ENCODE measurements at places on chromosomes 13 and 19.

DNA sequence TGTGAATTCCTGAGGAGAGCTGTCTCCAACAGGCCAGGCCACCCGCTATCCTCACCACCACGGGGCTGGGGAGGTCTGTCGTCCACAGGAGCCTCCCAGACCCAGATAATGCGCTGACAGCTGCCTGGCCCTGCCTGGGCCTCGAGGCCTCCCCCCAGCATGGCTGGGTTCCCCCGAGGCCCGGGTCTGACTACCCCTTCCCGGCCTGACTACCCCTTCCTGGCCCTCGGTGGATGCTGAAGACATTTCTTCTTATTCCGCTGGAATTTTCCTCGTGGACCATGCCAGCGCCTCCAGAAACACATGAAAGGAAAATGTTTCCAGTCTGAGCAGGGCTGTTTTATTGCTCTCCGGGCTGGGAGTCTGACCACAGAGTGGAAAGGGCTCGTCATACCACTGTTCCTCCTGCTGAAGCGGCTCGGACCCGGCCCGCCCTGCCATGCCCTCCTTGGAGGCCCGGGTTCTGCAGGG is 16.8 kb upstream of the COMP start:
- no peak for DNase-seq

DNA sequence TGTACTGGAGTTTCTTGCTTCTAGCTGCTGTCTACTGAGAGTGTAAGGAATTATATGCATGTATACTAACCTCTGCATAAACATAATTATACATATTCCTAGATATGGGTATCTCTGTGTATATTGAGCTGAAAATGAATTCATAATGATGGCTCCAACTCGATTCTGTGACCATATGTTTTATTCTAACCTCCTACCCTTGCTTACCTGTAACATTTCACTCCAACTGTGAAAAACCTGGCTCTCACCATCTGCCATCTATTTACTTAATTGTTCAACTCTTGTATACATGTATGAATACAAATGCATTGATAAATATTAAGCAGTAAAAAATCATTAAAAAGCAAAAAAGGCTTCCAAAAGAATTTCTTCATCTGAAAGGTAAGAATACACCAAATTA is 1729.5 kb upstream of the SPRY2 start:
- no peak for DNase-seq

GRCh38 chr19:44430956-44431355 is 17.3 kb downstream of the ZNF229 start:
- DNase-seq: no peak

DNA sequence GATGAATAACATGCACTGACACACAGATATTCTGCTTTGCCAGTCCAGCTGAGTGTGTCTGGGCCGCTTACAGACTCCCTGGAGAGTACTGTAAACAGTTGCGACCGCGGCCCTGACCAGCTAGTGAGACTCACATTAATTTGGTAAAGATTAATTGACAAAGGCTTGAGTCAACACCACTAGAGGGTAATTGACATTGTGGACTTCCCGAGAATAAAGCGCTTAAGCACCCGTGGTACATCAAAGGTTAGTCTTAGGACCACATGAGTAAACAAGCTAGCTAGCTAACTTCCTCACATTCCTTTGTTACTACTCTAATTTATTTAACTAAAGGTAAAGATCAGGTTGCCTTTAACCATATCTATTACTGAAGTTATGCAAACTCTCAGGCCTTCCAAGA is 624.4 kb upstream of the ARGLU1 start:
- no peak for DNase-seq

DNA sequence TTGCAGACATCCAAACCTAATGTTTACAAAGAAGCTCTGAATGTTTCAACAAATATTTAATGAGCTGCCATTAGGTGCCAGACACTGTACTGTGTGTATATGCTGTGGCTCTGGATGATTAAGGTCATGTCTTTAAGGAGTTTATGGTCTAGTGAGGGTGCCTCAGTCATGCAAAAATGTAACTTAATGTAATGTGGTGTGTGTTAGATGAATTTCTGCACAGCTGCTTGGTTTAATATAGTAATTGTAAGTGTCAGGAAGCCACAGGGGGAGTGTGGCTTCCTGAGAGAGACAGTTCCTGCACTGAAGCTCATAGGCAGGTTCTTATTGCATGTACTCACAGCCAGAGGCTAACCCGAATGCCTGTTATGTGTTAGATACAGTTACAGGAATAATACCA is 43.3 kb downstream of the SPATA13 start:
- DNase-seq: no peak

DNA sequence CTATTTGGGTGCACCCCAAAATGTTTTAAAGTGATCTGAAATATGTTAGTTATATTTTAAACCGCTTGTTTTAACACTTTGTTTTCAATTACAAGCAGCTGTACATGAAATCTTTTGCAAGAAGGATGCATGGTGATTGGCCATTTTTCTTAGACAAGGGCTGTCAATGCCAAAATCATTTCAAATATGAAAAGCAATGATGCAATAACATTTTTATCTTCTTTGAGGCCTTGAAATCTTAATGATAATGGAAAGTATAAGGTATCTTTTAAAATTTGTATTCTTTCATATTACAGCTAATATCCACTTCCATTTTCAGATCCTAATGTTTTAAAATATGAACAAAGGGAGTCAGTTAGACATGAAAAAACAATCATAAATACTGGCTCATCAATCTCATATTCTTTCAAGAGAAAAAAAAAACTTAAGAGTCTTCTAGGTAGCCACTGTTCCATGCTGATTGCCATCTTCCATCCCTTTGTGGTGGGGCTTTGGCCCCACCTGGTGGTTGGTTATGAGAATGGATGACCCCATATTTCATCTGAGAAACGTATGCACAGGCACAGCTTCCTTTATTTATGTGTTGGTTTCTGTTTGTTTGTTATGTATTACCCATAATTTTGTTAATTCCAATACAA is 330.3 kb upstream of the MIR17HG start:
- peak; percentile 54 for DNase-seq

DNA sequence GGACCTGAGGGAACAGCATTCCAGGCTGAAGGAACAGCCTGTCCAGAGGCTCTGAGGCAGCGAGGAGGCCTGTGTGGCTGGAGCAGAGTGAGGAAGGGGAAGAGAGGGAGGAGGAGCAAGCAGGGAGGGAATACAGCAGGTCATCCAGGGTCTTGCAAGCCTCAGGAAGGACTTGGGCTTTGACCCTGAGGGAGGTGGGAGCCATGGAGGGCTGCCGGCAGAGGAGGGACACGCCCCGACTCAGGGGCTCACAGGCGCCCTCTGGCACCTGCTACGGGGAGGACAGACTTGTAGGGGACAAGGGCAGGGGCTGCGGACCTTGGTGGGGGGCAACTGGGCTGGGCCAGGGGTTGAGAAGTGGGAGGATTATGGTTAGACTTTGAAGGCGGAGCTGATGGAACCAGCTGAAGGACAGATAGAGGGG is 4.7 kb downstream of the TINCR start:
- no peak for DNase-seq

- DNase-seq: no peak
Observed at GRCh38 chr13:28415994-28416421, 78.9 kb downstream of the FLT1 start.

DNA sequence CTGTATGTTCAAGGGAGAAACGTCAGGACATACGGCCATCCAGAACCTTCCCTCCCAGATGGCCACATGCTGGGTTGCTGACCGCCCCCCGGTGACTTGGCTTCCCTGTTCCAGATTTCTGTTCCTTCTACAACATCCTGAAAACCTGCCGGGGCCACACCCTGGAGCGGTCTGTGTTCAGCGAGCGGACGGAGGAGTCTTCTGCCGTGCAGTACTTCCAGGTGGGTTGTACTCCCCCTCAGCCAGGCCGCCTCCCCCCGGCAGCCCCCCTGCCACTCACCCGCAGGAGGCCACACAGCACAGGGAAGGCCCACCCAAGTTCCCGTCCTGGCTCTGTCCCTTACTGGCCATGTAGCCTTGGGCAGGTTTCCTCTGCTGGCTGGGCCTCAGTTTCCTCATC is 20.5 kb downstream of the YIPF2 start:
- no peak for DNase-seq

GRCh38 chr13:31851216-31851615 is 111.9 kb downstream of the RXFP2 start:
- no peak for DNase-seq

DNA sequence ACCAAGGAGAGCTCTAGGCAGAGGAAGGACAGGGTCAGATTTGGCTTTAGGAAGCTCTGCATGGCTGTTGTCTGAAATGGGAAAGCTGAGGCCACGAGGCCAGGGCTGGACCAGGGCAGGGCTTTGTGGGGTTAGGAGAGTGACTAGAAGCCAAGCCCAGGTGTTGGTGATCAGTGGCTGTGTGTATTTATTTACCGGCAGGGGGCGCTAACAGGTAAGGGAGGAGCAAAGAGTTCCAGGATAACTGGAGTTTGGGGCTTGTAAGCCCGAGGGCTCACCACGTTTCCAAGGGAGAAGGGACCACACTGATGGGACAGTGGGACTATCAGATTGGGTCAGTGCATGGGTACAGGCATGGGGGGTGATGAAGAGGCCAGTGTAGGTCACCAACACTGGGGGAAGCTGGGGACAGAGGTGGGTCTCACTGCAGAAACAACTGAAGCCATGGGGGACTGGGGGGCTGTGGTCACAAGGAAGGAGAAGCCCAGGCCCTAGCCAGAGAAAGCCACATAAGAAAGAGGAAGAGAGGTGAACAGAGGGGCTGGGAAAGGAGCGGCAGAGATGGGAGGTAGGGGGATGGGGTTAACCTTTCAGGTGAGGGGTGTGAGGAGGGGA is 3.9 kb downstream of the TMEM147 start:
- DNase-seq: peak; percentile 56

DNA sequence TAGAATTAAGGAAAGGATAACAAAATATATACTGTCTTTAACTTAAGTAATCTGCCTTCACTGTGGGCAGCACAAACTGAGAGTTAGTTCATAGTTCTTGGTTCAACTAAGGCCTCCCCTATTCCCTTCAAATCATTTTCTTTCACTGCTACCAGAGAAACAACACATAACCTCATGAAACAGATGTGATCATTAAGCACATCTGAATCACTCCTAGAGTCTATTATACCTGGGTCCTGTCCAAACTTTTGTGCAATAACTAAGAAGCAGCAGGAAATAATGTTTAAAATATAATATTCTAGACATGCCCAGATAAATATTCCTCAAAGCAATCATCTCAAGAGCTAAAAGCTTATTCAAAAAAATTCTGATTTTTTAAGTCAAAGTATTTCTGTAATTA is 62.9 kb downstream of the ZC3H13 start:
- DNase-seq: no peak

- DNase-seq: no peak
Observed at GRCh38 chr13:108835083-108835482, 205.7 kb downstream of the MYO16 start.

DNA sequence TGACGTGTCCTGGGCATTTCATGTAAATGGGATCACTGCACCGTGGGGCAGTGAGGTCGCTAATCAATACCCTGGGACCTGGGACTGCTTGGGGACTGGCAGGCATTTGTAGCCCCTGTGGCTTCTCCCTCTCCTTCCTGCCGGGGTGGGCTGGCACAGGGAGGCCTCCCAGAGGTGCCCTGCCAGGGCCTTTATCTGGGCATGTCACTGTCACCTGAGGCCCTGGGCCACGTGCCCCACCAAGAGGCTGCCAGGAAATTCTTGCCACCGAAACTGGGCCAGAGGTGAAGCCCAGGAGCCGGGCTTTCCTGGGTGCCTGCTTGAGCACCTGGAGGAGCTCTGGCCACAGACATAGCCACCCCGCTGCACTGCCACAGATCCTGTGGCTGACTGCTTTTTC is 1.8 kb upstream of the NMRK2 start:
- no peak for DNase-seq

- DNase-seq: no peak
Observed at GRCh38 chr13:36193151-36193855, 21.1 kb downstream of the SOHLH2 start.

- DNase-seq: no peak
Observed at GRCh38 chr13:66693656-66694055, 536.5 kb downstream of the PCDH9 start.

GRCh38 chr19:19540064-19540714 is 2.1 kb downstream of the CILP2 start:
- DNase-seq: peak; percentile 59

DNA sequence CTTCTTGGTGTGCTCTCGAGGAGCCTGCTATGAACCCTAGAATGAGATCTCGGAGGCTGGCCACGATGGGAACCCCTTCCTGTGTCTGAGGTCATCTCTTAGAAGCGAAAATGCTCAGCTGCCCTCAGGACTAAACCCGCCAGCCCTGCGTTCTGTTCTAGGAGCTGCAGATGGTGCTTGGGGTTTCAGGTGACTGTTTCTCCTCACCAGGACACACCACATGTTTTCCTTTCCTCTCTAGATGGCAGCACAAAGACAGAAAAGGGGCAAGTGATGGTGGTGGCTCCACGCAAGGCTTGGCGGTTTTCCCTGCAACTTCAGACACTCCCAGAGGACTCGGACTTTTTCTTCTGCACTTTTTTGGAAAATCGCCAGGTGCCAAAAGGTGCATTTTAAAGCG is 60.1 kb downstream of the RNASEH2B start:
- DNase-seq: no peak

- DNase-seq: no peak
Observed at GRCh38 chr19:18993115-18993514, 40.2 kb downstream of the SUGP2 start.

DNA sequence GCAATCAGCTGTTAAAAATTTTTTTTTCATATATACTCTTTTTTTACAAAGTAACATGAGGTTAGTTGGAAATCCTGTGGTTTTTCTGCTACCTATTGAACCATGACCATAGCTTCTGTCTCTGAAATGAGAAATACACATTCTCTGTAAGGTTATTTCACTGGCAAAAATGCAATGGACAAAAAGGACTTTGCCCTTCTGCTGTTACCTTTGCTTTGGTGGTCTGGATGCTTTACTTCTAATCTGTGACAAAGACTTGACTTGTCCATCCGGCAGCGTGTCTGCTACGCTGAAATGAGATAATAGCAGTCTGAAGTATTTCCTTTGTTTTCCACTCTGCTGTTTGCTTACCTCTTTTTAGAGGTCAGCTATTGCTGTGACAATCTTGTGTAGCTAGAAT is 412.8 kb downstream of the SLITRK6 start:
- DNase-seq: peak; percentile 22

GRCh38 chr13:102657630-102658029 is 37.2 kb downstream of the METTL21C start:
- no peak for DNase-seq

GRCh38 chr19:32863301-32863700 is 6.3 kb downstream of the SLC7A9 start:
- no peak for DNase-seq

GRCh38 chr13:99297331-99297730 is 9.9 kb downstream of the GPR183 start:
- no peak for DNase-seq

DNA sequence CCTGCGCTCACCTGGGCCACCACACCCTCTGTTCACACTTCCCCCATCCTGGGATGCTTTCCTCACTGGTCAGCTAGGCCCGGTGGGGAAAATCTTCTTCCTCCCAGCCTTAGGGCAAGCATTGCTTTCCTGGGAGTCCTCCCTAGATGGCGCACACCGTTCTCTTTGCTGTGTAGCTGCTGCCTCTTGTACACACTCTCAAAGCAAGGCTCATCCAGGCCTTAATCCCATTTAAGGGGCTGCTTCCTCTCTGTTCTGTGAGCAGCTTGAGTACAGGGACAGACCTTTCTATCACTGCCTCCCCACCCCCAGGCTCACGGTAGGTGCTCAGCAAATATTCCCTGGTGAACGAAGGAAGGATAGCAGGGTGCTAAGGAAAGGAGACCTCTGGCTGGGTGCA is 11.1 kb downstream of the SLC7A10 start:
- peak; percentile 43 for DNase-seq

GRCh38 chr19:23525276-23525852 is 130.1 kb upstream of the ZNF91 start:
- DNase-seq: peak; percentile 26
